Kidney capillary endothelial cell (primary cell): ENCODE measurements at places on chromosomes 4 and X.

- DNase-seq = no peak
These were observed 224.7 kb upstream of the DCAF8L1 start for GRCh38 chrX:28205905-28206304.

GRCh38 chr4:38279650-38280322 lies 319.6 kb downstream of the PTTG2 start:
- no peak for DNase-seq

GRCh38 chr4:105088110-105088879 lies 58.4 kb upstream of the TET2 start:
- DNase-seq = peak; percentile 74

DNA sequence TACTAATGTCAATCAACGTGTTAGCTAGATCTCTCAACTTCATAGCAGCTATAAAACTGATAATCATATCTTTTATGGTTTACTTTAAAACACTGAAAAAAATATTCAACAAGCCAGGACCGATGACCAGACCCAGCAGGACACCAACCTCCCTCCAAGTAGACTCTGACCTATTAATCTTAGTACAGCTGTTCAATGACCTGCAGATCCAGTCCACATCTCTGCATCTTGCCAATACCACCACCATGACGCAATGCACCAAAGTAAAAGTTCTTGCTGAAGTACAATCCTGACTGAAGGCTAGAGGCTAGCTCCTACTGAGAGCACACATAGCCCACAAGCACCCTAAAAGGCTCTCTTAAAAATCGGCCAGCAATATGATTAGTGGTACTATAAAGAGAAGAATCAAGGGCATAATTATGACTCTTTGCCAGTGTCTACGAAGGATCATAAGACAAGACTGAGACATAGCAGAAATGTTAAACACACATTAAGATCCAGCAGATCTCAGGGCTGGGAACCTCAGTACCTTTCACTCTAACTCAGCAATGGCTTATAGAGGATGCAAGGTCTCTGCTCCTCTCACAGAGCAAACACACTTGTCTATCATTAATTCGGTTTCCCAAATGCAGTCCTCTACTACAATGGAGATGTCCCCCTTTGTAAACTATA lies 7.6 kb downstream of the MED14 start:
- no peak for DNase-seq

DNA sequence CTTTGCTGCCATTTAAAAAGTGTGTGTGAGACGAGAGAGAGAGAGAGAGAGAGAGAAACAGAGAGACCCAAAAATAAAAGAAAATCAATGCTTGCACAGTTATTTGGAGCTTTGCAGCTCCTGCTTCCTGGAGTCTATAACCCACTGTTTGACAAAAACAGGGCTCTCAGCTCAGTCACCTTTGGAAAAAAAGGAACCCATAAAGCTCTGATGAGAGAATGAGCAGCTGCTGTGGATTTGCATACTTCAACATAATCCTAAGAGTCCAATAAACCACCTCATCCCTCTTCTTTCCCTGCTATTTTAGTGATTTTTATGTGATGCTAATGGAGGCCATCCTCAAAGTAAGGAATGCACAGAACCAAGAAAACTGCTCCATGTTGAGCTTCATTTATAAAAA lies 50.3 kb downstream of the USP26 start:
- no peak for DNase-seq

GRCh38 chr4:186684889-186685309 lies 38.8 kb downstream of the FAT1 start:
- no peak for DNase-seq

DNA sequence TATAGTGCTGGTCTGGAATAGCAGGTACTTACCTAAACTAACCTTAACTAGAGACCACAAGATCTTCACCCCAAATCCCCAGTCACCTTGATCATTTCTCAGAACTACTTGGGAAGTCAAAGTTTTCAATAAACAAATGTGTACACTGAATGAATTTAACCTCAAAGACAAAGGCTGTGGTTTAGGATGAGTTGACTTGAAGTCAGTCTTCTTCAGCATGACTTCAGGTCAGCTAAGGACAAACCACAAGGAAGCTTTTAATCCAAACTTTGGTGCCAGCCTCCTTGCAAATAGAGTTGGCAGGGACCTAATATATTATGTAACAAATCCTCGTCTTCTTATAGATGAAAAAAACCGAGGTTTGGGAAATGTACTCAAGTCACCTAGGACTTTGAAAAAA lies 21.2 kb upstream of the VCX2 start:
- no peak for DNase-seq

- no peak for DNase-seq
These were observed 569 bp downstream of the DCK start for GRCh38 chr4:70994069-70994366.

DNA sequence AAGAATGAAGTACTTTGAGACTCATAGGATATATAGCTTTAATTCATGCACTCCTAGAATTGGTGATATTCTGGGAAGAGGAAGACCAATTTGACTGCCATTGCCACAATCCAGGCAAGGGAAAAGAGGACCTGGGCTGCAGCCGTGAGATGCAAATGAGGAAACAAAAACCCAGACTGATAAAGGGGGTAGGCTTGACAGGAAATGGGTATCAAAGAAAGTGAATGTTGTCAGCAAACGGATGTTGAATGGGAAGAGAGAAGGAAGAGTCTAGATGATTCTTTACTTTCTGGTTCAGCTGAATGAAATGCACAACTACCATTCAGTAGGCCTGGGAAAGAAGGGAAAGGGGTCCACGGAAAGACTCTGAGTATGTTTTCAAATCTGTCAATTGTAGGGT lies 17.1 kb upstream of the ARHGEF6 start:
- no peak for DNase-seq

- no peak for DNase-seq
These were observed 121.9 kb downstream of the CLCN4 start for GRCh38 chrX:10278716-10279115.

DNA sequence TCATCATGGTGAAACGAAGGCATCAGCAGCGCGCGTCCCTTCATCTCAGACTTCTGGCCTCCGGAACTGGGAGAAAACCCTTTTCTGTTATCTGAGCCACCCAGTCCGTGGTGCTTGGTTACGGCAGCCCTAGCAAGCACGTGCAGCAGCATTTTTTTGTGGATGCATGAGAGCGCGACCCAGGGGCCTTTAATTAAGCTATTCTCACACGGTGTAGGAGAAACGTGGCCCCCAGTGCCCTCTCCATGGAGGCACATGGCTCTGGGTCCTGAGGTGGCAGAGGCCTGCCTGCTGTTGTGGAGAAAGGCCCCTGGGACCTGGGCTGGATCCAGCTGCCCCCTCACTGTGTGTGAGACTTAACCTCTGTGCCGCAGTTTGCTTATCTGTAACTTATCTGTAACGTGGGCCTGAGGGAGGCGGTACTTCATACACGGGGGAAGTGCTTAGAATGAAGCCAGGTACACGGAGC lies 9.5 kb downstream of the CLCN4 start:
- DNase-seq = no peak

GRCh38 chr4:169933531-169933930 lies 92.7 kb downstream of the MFAP3L start:
- DNase-seq = no peak

DNA sequence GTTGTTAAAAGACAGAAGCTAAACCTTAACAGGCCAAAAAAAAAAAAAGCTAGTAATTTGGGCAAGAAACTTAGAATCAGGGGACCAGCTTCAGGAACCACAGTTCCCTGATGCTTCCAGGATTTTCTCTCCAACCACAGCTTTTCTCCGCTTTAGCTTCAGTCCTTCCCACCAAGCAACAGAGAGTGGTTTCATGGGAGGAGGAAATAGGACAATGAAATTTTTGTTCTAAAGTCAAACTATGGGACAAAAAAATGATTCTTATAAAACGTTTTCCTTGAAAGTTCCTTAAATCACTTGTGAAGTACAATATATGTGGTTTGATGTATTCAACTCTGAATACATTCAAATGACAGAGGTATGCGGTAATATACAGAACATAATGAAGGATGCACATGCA lies 71.0 kb upstream of the DHX15 start:
- no peak for DNase-seq

- no peak for DNase-seq
These were observed 1.7 kb downstream of the CLCN4 start for GRCh38 chrX:10158279-10159144.

- DNase-seq = no peak
These were observed 14.1 kb upstream of the STX18 start for GRCh38 chr4:4555916-4556315.
